ENCODE measurements at places on chromosomes 2 and 18.
A peak's percentile ranks its signal among the peaks of the same experiment; 100 is the strongest.

DNA sequence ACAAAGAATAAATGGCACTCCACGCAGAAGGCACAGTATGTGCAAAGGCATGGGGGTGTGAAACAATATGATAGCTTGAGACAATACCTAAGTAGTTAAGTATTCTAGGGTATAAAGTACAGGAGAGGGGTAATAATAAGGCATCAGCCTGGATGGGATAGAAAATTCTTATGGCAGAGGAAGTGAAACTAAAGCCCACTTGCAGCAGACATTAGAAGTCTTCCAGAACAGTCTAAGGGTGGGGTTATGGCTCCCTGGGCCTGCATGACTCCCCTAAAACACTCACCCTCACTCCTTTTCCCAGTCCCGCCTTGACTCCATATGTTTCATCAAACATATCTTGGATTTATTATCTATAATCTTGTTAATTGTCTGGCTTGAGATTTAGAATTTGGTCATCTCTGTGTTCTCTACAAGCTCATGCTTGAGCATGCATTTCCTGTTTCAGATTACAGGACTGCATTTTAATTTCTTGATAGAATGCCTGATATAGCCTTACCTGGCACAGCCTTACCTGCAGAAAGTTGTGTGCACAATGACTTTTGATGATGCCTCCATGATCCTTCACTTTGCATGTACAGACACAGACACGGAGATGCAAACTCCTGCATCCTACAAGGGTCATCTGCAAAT lies 28.5 kb upstream of the TMBIM1 start:
- no peak for DNase-seq

- peak; percentile 6 for DNase-seq
Observed at GRCh38 chr2:64562148-64562784, 38.1 kb downstream of the AFTPH start.

- DNase-seq = no peak
Observed at GRCh38 chr2:207953354-207953753, 72.0 kb downstream of the PLEKHM3 start.

DNA sequence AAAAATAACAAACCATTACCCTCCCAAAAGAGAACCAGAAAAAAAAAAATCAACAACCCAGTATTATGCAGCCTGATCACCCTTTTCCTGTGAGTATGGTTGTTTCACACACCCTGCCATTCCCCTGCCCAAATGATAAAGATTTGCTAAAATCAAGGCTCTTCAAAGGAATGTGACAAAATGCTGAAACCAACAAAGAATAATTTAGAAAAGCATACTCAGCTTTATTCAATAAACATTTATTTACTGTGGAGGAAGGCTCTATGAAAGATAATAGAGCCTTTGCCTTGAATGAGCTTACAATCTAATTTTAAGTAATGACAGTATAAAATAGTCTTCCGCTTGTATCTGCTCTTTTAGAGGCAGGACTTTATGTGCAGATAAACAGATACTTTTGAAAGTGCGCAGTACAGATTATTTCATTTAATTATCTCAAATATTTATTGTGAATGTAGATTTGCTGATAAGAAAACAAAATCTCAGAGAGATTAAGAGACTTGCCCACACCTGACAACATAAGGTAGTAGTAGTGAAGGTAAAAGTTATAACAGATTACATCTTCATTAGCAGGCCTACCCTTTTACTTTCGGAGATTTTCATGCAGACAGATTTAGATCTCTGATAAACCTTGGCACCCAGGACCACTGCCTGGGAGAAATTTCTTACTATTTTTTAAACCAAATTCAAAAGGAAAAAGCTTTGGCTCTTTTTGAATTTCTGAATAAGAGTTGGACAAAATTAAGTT lies 211.9 kb downstream of the SRBD1 start:
- no peak for DNase-seq

- no peak for DNase-seq
Observed at GRCh38 chr2:33241072-33241471, 235.4 kb upstream of the RASGRP3 start.

GRCh38 chr18:49459404-49460171 lies 857 bp downstream of the DYM start:
- DNase-seq = no peak

- no peak for DNase-seq
Observed at GRCh38 chr2:175871331-175872004, 130.6 kb downstream of the LNPK start.

GRCh38 chr2:17206771-17207170 lies 311.5 kb downstream of the RAD51AP2 start:
- DNase-seq = no peak

- DNase-seq = no peak
Observed at GRCh38 chr2:234666911-234667310, 170.0 kb upstream of the ARL4C start.

DNA sequence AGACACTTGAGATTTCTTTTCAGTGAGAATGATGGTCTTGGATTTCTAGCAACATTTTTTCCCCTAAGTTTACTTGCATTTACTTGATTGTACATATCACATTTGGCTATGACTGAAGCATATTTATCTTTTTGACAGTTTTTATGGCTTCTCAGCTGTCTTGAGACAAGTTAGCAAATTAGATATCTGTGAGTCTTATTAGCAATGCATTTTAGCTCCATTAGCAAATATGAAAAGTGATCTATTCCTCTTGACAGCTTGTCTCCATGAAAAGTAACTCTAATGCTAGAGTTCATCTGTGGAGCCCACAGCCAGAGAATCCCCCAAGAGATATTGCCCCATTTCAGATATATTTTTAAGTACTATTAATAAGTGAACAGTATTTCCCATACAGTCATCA lies 72.1 kb upstream of the FAM237A start:
- DNase-seq = no peak

DNA sequence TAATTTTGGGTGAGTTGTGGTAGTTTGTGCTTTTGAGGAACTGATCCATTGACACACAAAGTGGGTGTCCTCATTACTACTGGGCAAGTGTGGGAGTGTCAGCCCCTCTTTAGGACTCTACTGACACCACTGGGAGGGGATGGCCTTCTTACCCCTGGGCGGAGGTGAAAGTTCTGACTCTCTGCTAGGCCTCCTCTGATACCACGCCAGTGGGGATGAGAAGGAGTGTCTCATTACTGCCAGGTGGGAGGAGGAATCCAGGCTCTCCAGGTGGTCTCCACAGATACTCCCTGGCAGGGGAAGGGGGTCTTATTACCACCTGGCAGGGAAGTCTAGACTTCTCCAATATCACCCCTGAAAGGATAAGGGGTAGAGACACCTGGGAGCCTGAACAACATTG lies 9.1 kb downstream of the LCLAT1 start:
- DNase-seq = no peak

GRCh38 chr2:200005675-200006074 lies 50.3 kb downstream of the MAIP1 start:
- no peak for DNase-seq

DNA sequence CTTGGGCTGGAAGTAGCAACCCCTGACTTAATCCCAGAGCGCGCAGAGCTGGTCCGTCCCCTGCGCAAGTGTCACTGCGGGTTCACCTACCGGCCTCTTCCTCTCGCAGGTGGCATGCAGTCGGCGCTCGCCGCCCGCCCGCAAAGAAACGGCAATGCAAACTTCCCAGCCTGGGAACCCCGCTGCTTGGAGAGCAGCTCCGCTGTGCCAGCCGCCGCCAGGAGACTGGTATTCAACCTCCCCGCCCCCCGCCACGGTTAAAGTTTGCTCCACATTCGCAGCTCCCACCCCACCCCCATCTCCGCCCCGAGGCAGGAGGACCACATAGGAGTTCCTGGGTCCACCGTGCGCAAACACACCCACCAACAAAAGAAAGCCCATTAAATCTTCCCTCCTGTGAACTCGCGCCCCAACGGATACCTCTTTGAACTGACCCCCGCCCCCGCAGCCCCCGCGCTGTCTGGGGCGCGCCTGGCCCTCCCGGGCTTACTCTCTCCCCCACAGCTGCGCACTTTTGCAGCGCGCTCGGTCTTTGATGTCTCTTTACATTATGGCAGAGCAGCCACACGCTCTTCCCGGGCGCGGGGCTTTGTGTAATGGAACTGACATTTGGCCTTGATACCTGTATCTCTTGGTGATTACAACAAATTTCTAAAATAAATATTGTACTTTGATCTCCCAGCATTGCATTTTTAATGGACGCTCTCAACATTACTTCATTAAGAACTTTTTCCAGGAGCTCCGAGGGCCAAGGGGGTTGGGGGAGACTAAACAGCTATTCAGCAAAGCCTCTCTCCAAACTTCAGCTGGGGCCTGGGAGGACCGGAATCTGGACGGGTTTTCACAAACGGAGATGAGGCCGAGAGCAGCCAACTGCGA lies 3.1 kb upstream of the SP5 start:
- no peak for DNase-seq

DNA sequence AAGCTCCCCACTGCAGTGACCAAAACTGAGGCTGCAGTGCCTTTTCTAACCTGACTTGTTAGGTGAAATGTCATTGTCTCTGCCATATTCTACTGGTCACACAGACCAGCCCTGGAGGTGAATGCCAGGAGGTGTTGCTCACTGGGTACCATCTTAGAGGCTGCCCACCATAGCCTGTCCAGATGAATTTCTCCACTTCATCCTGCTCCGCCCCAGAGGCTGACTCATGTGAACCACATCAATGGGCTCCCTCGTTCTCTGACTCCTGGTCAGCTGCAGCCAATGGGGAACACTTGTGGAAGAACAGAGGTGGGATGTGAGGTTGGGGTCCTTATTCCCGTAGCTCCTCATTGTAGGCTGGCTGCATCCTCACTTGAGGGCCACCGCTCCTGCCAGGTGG lies 3.4 kb upstream of the NARS1 start:
- DNase-seq = no peak

- no peak for DNase-seq
Observed at GRCh38 chr2:173191601-173192000, 116.0 kb downstream of the MAP3K20 start.

GRCh38 chr2:117760916-117761315 lies 53.6 kb upstream of the DDX18 start:
- DNase-seq = no peak

DNA sequence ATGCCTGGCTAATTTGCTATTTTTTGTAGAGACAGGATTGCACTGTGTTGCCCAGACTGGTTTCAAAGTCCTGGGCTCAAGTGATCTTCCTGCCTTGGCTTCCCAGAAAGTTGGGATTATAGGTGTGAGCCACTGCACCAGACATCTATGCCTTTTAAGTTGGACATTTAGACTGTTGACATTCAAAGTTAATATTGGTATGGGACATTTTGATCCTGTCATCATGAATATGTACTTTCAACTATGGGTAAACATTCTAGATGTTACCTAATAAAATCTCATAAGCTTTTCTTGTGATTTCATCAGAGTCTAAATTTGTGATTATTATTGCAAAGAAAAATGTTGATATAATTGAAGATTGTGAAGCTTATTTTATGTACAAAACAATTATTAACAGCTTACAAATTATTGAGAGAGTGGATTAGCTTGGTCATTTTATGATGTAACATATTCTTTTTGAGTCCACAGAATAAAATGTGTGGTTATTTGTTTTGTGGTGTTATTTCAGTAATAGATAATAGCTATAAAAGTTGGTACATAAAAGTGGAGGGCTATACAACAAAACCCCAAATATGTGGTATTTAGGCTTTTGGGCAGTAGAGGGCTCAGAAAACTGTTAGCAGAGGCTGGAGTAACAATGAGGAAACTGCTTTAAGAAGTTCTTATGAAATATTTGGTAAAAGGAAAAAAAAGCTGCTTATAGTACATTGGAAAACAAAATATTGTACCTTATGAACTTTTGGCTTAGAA lies 41.4 kb downstream of the STARD6 start:
- no peak for DNase-seq

All from right lung (tissue), 10 donors.